ENCODE measurements at places on chromosomes 11 and 22.
A peak's percentile ranks its signal among the peaks of the same experiment; 100 is the strongest.

DNA sequence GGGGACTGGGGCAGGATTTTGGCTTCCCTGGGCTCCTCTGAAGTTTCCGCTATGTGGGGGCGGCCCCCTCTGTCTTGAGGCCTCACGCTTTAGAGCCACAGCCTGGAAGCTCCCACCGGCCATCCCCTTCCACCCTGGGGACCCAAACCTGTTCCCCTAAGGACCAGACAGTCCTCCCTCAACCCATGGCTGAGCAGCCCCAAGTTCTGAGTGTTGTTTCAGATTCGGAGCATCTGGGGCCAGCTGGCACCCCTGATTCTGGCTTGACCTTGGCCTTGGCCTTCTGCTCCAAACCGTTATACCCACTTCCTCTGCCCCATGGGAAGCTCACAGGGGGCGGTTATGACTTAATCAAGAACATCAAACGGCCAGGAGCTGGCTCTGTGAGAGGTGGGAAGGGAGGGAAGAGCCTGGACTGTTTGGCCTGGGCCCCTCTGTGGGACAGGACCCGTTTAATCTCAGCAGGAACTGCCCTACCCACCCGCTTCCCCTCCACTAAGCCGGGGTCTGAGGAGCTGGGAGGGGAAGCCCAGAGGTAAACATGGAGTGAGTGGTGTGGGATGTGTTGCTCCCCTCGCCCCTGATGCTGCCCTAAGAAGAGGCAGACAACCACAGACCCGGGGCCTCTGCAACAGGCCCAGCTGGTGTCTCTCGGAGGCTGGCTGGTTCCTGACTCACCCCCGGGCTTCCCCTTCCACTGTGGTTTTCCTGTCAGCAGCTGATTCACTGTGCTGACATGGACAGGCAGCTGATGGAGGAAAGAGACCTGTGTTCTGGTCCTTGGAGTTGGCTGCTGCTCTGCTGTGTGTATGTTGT, 3.4 kb downstream of the CD82 start:
- peak; percentile 77 for DNase-seq

DNA sequence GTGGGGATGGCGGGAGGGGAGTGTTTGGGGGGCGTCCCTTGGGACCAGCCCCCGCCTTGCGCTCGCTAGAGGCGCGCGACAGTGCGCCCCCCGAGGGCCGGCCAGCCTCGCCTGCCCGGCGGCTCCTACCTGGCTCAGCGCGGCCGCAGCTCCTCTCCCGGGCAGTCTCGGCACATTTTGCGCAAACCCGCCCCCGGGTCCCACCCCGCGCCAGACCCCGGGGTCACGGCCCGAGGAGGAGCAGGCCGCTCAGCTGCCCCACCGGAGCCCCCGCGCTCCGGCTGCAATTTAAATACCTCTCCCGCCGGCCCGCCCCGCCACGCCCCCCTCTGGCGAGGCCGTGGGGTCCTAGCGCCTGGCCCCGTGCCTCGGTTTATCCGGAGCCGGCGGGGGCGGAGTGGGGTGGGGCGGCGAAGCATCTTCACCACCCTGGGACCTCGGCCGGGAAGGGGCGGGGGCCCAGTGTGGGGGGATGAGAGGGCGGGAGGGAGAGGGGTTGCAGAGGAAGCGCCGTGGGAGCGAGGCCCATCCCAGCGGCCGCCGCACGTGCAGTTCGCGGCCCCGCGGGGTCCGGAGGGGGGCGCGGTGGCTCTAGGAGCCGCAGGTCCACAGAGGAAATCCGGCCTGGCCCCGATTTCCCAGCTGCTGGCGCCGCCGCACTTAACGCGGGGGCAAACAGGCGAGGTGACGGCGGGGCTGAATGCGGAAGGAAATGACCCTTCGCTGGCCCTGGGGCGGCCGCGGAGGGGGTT, at the start of gene LRRC32:
TSS of gene LRRC32 (minus strand) at position 263 of the 752 bp plus-strand sequence. CDS start 4,793 bp downstream, outside the sequence.
- DNase-seq: no peak

DNA sequence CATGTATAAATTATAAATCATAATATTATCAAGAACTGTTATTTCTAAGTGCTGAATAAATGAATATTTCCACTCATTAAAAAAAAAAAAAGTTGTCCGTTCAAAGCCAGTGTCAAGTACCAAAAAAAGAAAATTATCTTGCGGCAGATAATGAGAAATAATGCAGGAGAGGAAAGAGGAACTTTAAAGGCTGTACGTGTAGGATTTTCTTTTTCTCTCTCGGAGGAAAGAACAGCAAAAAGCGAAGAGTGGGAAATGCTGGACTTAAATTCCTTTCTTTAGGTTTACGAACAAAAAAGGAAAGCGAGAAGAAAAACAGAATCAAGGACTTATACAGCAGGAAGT, 999 bp upstream of the CCDC83 start:
- DNase-seq: no peak

GRCh38 chr11:83153764-83154163, 3.2 kb upstream of the PCF11 start:
- no peak for DNase-seq

GRCh38 chr22:16387088-16387487, 205.5 kb downstream of the CCT8L2 start:
- no peak for DNase-seq

DNA sequence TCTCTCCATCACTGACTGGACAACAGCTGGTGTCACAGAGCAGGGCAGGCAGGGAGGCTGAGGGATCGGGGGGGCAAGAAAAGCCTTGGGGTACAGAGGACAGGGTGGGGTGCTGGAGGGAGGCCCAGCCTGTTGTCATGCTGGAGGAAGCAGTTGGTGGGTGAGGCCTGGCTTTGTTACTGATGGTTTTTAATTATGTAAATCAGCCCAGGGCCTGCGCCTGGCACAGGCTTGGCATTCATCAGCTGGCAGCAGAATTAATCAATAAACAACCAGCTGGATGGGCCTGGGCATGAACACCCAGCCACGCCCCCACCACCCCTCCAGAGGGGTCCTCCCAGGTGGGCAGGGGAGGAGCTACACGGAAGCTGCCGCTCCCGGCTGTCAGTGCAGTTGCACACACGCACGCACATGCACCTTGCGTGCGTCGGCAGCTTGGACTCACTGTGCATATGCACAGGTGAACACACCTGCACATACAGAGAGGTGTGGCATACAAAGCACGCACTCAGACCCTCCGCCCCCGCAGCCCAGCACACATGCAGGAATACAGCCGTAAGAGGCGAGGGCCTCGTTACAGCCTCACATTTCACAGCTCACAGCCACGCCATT, 21.3 kb upstream of the ELFN2 start:
- no peak for DNase-seq

- DNase-seq: no peak
These were observed 93.1 kb upstream of the HORMAD2 start for GRCh38 chr22:29987137-29987536.

DNA sequence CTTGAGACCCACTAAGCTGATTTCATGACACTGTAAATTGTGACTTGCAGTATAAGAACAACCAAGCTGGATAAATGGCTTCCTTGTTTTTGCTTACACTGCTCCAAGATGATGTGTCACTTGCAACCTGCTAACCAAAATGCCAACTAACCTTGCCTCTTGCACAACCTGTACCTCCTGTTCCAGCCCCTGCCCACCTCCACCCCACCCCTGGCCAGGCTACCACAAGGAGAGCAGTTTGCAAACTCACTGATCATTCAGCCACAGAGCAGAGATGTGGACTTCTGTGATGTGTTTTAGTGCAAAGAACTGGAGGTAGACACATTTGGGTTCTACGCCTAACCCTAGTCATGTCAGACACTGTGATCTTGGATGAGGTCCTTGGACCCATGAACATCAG, 4.3 kb upstream of the APOL6 start:
- DNase-seq: no peak

GRCh38 chr22:25060522-25061071, 108.1 kb downstream of the KIAA1671 start:
- DNase-seq: no peak

DNA sequence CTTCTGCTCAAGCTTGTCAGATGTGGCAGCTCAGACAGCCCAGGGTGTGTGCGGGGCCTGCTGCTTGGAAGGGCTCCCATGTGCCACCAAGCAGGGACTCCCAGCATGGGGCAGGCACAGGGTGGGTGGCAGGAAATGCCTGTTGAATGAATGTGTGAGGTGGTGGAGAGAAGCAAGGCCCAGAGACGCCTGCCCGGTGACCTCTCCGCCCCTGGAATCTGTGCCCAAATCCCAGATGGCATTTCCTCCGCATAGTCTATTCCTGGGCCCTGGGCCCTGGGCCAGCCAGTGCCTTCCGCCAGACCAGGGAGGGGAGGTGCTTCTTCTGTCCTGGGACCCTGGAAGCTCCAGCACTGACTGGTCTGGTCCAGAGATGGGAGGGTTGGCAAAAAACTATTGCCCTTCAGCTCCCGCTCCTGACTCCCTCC, 3.7 kb downstream of the CST6 start:
- DNase-seq: no peak
